ENCODE measurements at places on chromosomes 3 and 15. TPM values are rescaled to one million over a fixed set of nuclear protein-coding genes. Genes with fewer than 3 reads are reported as not detected.

The DAZL gene
- not detected for total RNA-seq

The LRRC31 gene
- total RNA-seq, result not detected

The POLR2H gene
- total RNA-seq, result 22.2 TPM

The PPP2R3A gene
- total RNA-seq, result 96.1 TPM

The TUSC7 gene
- total RNA-seq, result not detected

The GOLGA8G gene
- total RNA-seq, result not detected

The PXYLP1 gene
- total RNA-seq, result 22.4 TPM

The RBP2 gene
- not detected for total RNA-seq

The ADAMTS7 gene
- 14.4 TPM for total RNA-seq

The PRR20G gene
- not detected for total RNA-seq

DNA sequence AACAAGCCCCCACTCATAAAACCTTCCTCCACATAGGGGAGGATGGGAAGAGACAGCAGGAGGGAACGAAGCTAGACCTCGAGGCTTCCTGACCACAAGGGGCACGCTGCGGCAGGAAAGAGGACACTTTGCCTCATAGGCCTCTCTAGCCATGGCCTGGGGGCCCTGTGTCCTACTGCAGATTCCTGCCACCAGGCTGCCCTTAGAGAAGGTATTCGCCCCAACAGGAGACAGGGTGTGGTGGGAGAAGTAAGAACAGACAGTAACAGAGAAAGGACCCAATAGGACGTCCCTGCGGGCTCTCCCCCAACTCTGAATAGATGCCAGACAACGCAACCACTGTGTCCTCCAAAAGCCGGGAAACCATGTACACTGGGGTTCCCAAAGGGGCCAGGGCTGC lies 36.8 kb downstream of the ADCY5 start:
- no peak for DNase-seq

GRCh38 chr15:90701048-90701447 lies 16.1 kb upstream of the BLM start:
- DNase-seq, result no peak

- no peak for DNase-seq
These were observed 12.1 kb upstream of the ELP6 start for GRCh38 chr3:47525617-47526016.

GRCh38 chr15:77630056-77630455 lies 2.7 kb downstream of the LINGO1 start:
- no peak for DNase-seq

GRCh38 chr3:112751564-112752512 lies 94.8 kb downstream of the CD200R1L start:
- no peak for DNase-seq

DNA sequence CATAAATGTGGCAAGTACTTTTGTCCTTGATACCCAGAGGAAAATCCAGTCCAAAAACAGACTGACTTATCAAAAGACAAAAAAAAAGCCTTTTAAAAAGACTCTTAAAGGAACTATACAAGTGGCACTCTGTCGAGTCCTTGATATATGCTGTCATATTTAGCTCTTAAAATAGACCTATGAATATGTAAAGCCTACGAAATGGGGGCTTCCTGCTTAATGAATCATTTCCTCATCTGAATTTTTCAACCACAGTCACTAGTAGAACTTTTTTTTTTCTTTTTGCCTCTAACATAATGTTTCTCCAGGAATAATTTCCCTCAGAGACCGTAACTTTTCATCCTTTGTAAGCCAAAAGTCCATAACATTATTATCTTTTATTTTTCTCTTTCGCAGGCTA lies 95.8 kb downstream of the P3H2 start:
- no peak for DNase-seq

DNA sequence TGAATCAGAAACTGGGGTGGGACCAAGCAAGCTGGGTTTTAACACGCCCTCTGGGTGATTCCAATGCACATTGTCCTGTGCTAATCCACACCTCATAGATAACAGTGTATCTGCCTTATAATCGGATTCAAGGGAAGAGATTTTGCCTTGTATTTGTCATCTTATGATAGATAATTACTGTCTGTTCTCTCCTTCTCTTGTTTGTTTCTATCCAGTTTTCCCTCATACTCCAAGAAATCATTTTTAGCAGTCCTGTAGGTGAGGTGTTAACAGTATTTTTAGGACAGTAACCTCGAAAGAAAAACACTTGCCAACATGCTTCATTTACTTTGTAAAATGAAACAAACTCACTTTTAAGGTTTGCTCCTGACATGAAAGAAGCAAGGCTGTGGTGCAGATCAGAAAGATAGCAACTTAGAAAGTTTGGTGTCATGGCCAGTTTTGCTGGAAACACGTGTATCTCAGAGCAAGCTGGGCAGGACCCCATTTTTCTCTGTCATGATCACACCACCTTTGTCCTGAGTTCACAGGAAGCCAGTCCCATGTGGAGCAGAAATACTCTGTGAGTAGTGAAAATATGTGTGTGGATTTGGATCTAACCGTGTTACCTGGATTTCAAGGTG lies 72.6 kb downstream of the TRAK1 start:
- no peak for DNase-seq

DNA sequence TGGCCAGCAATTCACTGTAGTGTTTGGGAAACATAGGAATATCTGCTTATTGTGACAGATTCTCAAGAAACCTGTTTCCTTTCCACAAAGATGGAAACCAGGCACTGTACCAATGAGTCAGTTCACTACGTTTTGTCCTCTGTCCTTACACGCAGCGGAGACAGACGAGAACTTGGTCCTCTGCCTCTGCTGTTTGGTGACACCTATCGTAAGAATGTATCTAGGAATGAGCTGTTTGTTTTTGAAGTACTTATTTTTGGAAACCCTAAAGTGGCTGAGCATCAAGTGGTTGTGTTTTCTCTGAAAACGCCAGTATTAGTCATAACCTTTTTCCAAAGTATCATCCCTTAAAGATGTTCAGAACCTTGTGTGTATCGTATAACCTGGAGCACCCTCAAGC lies 93.0 kb downstream of the PGPEP1L start:
- no peak for DNase-seq

GRCh38 chr15:31261266-31262142 lies 65.1 kb upstream of the KLF13 start:
- DNase-seq, result no peak

DNA sequence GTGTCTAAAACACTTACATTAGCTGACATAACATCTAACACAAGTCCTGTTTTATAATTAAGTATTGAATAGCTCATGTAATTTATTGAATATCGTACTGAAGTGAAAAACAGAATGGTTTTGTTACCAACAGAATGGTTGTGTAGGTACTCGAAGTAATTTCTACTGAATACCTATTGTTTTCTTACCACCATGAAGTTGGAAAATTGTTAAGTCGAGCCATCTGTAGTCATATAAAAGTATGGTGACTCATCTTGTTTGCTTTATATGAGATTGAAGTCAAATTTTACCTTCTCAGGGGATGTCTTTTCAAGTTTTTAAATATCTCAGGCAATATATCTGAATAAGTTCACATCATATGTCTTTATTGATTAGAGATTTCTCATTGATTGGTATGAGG lies 37.6 kb downstream of the PIAS1 start:
- DNase-seq, result no peak

DNA sequence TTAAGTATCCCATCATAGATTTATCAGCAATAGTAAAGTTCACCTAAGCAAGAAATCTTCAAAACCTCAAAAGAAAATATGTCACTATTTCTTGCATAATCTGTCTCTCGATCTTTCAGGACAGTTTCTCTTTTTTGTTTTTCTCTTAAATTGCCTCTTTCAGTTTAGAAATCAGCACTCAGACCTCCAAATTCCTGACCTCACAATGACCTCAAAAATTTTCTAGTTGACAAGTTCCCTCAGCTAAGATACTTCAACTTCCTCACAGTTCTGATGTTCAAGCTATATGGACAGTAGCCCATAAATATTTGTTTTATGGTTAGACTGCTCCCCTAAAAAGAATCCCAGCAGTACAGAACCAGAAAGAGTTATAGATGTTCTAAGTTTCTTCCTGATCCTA lies 24.1 kb downstream of the SLC24A5 start:
- DNase-seq, result no peak

DNA sequence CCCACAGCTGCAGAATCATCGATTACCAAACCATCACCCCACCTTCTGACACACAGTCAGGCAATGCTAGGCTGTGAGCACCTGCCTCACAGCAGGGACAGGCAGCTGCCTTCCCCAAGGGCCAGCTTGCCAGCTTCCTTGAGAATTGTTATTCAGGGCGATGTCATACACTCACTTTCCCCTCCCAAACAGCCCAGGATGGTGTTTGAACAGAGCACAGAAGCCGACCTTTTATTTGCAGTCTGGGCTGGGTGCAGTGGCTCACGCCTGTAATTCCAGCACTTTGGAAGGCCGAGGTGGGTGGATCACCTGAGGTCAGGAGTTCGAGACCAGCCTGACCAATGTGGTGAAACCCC lies 84.5 kb upstream of the HERC1 start:
- no peak for DNase-seq

DNA sequence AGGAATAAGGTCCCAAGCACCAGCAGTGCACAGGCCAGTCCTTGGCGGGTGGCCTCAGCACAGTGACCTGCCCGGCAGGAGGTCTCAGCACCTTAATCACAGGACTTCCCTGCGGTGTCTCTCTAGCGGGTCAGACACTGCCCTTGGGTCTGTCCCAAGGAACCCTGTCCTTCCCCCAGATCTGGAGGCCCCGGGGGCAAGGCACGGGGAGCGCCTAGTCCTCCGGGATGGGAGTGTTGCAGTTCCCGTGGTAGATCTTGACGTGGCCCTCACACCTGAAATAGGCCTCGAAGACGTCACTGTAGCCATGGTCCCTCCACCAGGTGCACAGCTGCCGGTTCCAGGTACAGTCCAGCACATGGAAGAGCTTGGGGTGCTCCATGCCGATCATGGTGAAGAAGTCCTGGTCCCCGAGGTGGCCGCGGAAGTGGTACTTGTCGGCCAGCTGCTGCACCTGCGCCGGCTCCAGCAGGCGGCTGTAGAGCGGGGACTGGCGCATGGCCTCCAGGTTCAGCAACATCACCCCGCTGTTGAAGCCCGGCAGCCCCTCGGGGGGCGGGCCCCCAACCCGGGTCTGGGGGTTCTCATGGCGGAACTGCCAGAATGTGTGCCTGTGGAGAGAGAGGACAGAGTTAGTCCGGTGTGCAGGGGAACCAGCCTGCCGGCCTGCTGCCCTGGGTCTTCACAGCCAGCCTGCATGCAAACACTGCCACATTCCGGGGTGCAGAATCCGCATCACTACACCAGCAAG lies 201.3 kb downstream of the XXYLT1 start:
- DNase-seq, result no peak

- no peak for DNase-seq
These were observed 83.3 kb downstream of the SCN11A start for GRCh38 chr3:38968403-38968802.

DNA sequence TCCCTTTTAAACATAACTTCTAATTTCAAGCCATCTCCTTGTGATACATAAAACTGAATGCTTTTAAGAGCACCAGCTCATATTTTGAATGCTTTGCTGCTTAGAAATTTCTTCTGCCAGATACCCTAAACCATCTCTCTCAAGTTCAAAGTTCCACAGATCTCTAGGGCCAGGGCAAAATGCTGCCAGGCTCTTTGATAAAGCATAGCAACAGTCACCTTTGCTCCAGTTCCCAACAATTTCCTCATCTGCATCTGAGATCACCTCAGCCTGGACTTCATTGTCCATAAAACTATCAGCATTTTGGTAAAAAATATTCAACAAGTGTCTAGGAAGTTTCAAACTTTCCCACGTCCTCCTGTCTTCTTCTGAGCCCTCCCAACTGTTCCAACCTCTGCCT lies 17.5 kb downstream of the OSTN start:
- no peak for DNase-seq

DNA sequence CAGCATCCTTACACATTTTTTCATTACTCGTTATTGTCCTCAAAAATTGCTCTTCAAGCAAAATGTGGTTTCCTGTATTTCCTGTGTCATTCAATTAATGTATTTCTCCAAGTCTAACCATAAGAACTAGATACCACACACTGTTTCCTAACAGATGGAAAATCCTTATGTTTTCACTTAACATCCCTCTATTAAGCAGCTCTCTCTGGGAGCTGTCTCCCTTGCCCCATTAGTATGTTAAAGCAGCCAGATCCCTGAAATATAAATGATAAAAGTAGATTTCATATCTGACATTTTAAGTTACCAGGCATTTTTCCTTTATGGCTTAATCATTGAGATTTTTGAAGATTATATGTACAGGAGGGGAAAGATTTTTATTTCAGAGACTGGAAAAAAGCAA lies 15.9 kb downstream of the PFN2 start:
- DNase-seq, result no peak

DNA sequence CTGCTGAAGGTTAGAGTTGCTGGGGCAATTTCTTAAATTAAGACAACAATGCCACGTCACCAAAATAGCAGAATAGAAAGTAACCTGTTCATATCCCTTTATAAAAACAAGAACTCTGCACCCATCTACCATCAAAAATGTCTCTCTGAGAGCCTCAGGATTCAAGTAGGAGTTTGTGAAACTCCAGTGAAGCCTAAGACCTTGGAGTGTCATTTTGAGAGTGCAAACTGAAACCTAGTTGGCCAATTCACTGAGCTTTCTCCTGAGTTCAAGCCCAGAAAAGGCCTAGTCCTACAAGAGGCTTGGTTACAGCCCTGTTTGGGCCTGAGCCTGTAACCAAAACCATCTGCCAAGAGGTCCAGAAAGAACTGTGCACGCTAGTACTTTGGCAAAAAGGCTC lies 335.1 kb downstream of the EFHB start:
- no peak for DNase-seq

DNA sequence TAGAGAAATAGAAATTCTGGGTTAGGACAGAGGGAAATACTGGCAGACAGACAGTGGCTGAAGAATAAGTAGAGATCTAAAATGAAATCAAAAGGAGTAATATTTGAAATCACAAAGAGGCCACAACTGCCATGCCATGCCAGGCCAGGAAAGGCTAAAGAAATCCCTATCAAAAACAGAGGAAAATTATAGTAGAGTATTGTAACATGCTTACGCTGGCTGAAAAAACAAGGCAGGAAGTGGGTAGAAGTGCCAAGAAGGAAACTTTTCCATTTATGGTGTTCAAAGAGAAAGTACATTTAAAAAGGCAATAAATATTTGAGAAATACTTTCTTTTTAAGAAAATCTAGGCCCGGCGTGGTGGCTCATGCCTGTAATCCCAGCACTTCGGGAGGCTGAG lies 415.7 kb downstream of the PLCL2 start:
- DNase-seq, result no peak

- no peak for DNase-seq
These were observed 260.5 kb upstream of the IGF1R start for GRCh38 chr15:98387866-98388265.

- DNase-seq, result no peak
These were observed 34.7 kb upstream of the BNIP2 start for GRCh38 chr15:59723687-59724346.

- no peak for DNase-seq
These were observed 184.3 kb downstream of the AKAP13 start for GRCh38 chr15:85564686-85565085.

- no peak for DNase-seq
These were observed 168.0 kb upstream of the MLF1 start for GRCh38 chr3:158403013-158403412.

GRCh38 chr3:170356596-170357175 lies 829 bp upstream of the SKIL start:
- DNase-seq, result peak; percentile 91

- DNase-seq, result no peak
These were observed 5.8 kb upstream of the IQSEC1 start for GRCh38 chr3:13079051-13079450.
